ENCODE measurements at places on chromosomes 13 and 19.

- no peak for DNase-seq
Observed at GRCh38 chr13:67048084-67048820, 181.9 kb downstream of the PCDH9 start.

GRCh38 chr19:17530586-17530985 lies 19.1 kb downstream of the PGLS start:
- DNase-seq, result no peak

DNA sequence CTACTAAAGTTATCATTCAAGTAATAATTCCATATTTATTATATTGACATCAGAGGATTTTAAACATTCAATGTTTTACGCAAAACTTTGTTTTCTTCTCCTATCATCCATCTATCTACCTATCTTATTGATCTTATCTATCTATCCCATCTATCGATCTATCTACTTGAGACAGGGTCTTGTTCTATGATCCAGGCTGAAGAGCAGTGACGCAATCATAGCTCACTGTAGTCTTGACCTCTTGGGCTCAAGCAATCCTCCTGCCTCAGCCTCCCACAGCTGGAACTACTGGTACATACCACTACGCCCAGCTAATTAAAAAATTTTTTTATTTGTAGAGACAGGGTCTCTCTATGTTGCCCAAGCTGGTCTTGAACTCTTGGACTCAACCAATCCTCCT lies 27.4 kb downstream of the ZC3H13 start:
- no peak for DNase-seq

DNA sequence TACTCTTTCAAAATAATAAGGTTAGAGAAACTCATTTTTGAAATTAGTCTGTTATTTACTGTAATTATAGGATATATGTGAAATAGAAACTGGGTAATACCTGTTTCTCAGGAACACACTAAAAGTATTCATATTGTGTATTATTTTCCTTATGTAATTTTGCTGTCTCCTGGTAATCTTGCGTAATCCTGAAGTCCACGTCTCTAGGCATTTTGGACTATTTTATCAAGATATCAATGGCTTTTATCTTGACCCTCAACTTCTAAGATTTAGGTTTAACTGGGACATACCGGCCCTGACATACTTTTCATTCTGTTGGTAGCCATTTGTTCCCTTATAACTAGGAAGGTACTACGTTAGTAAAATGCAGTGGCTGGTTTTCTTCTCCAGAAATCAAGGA lies 80.3 kb downstream of the PAN3 start:
- DNase-seq, result no peak

DNA sequence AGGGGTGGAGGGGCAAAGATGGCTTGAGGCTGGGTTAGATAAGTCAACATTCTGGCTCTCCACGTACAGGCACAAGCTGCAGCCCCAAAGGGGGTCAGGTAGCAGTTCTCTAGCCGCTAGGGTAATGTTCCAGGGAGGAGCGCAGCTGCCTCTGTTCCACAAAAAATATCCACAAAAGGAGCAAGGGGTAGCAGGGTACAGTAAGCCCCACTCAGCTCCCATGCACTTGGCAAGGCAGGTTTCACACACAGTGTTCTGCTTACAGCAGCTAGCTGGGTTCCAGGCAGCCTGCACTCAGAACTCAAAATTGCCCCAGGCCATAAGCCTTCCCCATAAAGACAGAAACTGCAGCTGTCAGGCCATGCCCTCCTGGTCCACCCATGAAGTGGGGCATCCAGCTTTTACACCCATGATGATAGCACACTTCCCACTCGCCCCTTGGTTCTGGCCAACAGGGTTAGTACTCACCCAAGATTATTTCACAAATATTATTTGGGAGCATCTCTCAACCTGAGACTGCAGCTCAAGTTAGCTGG lies 130.0 kb downstream of the CYSLTR2 start:
- no peak for DNase-seq

DNA sequence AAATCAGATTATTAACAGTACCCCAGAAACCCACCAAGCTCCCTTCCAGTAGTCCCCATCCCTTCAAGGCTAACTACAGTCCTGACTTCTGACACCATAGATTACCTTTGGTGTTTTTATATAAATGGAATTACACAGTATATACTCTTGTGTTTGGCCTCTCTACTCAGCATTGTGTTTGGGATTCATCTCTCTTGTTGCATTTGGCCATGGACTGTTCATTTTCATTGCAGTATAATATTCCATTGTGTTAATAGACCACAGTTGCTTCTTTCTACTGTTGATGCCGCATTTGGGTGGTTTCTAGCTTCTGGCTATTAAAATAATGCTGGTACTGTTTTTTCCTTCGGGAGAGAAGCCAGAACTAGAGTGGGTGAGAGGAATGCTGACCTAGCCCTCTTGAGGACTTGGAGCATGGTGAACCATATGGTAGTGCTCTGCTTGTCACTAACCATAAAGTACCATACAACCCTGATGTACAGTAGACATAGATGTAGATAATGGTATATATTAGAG lies 18.9 kb upstream of the GARRE1 start:
- DNase-seq, result no peak

All from left ventricle myocardium inferior (tissue), 1 donor.